ENCODE measurements at places on chromosomes 2 and 18.

- no peak for DNase-seq
Measured at GRCh38 chr2:24163601-24164000, 11.3 kb upstream of the FAM228A start.

- DNase-seq: no peak
Measured at GRCh38 chr2:196718419-196719109, 79.0 kb downstream of the CCDC150 start.

DNA sequence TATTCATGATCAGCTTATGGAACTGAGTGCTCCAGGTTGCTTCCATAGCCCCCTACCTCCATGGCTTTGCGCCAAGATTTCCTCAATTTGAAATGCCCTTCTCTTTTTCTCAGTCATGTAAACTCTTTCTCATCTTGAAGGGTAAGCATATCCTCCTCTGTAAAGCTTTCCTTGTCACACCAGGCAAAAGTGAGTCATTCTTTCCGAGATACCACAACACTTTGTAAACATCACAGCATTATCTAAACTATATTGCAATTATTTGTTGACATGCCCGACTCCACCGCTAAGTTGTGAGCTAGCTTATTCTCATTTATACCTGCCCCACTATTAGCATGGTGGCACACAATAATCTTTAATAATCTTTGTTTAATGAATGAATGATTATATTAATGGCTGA is 419.5 kb upstream of the CHST9 start:
- no peak for DNase-seq

GRCh38 chr2:130377491-130377890 is 21.6 kb downstream of the PTPN18 start:
- DNase-seq: no peak

DNA sequence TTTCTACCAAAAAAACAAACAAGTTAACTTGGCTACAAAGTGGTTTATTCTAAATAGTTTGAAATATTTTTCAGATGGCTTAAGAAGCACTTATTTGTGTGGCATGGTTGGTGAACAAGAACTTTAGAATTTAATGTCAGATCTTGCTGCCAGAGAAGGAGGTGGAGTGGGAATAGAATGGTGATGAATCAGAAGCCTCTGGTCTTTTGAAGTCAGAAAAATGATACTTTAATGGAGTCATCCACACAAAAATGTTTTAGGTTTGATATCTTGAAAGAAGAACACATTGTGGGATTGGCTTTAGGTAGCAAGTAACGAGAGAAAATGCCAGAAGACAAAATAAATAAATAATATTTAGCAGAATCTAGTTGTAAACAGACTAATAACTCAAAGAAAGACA is 243.1 kb upstream of the FANCL start:
- no peak for DNase-seq

DNA sequence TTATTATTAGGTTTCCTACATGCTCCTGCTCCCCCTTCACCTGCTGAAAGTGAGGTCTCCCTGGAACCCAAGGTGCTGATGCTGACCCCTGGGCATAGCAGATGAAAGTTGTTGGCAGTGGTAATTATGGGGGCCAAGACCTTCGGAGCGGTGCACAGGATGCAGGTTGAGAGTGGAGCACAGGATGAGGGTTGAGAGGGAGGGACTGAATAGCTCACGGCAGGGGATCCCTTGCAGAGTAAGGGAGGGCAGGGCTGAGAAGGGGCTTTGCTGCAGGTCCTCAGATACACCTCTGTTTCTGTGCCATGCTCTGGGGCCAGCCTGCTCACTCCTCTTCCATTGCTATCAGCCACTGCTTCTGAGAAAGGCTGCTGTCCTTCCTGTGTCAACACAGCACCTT is 163.3 kb downstream of the FHOD3 start:
- no peak for DNase-seq

DNA sequence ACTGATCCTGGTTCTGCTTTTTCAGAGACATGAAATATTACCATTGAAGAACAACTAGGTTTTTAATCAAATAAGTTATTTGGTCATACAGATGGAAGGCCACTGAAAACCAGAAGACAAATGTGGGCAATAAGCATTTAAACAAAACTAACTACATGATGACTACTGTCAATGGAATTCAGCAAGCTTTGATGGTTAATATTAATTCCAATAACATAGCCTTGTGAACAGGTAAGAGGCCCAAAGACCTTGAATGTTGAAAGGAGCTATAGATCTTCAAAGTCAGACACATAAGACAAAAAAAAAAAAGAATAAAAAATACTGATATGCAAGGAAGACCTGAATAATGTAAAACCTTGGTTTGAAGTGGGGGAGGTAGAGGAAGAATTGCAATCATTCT is 1955.6 kb upstream of the CELF4 start:
- no peak for DNase-seq

GRCh38 chr2:19837235-19837766 is 64.5 kb downstream of the TTC32 start:
- DNase-seq: no peak

DNA sequence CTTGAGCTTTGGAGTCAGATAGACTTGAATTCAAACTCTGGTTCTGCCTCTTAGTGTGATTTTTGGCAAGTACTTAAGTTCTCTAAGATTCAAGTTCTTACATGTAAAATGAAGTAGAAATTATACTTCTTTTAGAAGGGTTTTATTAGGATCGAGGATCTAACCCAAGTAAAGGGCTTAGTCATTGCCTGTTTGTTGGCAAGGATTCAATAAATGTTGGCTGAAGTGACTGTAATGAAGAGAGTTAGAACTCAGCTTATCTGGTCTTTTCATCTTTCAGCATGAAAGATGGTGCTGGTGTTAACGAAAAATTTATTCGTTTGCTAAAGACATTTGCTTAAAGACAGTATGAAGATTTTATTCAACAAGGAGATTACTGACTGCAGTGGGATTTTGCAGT is 315.9 kb upstream of the THUMPD2 start:
- no peak for DNase-seq

GRCh38 chr2:167592441-167592840 is 655.0 kb downstream of the STK39 start:
- no peak for DNase-seq

DNA sequence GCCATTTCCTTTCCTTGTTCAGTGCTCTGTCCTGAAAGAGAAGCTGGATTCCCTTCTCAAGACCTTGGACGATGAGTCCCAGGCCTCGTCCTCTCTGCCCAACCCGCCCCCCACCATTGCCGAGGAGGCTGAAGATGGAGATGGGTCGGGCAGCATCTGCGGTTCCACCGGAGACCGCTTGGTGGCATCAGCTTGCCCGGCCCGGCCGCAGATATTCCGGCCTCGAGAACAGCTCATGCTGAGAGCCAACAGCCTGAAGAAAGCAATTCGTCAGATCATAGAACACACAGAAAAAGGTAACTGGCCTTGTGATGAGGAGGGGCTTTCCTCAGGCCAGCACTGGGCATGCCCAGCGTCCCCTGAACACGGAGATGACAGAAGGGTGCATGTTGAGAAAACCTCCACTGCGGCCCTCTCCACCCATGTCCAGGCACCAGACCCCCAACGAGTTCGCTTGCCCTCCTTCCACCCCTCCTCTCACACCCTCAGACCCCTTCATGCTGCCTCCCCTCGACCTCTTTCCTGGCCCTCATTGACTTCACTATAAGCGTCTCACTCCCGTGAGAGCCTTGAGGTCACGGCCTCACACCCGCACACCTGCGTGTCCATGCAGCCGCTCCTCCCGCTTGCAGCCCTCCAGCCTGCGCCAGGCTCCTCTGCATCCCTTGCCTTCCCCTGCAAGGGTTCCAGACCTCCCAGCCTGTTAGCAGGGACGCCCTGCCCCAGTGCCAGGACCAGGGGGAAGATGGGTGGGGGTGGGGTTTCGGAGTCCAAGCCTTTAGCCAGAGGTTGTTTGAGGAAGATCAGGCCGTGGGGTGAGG is 95.0 kb downstream of the DGKD start:
- no peak for DNase-seq

DNA sequence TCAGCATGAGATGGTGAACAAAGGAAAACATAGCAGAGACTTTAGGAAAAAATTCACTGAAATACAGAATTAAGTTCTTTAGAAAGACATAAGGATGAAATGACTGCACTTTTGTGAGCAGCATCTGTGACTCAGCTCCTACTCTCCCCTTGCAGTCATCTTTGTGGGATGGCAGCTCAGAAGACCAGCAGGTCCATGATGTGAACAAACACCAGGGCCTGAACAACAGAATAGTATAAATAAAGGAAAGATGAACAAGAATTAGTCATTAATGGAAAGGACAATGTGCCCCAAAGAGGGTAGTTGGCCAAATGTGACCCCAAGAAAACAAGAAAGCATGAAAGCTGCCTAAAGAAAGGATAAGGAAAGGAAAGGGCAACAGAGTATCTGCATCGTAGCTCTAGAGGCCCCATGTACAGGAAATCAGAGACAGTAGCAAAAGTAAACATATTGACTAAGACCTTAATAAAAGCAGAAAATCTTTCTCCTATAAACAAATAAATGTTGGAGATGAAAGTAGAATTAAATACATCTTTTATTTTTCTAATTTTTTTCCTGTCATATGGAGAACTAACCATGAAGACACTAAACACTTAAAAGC is 318.0 kb downstream of the ZEB2 start:
- DNase-seq: no peak

- DNase-seq: no peak
Measured at GRCh38 chr2:13091455-13091854, 374.7 kb downstream of the TRIB2 start.

DNA sequence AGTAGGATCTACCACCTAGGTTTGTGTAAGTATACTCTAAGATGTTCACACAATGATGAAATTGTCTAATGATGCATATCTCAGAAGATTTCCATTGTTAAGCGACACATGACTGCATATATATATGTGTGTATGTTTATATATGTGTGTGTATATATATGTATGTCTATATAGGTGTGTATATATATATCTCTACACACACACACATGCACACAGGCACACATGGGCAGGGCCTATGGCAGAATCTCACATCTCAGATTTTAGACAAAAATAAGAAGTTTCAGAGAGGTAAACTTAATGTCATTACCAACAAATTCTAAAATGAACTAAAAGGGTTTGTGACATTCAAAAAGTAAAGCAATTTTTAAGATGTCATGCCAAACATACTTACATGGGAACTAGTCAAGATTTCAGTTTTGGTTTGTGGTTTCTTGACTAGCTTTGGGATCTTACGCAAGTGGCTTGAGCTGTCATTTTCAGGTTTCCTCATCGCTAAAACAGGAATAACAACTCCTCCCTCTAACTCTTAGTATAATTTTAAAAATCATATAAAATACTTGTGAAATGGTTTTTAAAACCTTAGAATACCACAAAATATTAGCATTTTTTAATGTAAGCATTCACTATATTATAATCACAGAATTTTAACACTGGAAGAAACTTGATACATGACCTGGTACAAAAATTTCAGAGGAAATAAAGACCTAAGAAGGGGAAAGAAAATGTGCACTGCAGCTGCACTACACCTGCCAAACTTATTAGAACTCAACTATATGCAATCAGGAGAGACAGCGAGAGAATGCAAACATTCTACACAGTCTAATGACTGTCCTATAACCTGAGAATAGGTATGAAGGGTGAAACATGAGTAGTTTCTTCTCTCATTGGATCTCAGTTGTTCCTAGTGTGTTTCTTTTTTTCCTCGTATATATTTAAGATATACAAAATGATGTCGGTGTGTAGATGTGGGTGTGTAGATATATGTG is 75.7 kb downstream of the TTC21B start:
- DNase-seq: peak; percentile 24

DNA sequence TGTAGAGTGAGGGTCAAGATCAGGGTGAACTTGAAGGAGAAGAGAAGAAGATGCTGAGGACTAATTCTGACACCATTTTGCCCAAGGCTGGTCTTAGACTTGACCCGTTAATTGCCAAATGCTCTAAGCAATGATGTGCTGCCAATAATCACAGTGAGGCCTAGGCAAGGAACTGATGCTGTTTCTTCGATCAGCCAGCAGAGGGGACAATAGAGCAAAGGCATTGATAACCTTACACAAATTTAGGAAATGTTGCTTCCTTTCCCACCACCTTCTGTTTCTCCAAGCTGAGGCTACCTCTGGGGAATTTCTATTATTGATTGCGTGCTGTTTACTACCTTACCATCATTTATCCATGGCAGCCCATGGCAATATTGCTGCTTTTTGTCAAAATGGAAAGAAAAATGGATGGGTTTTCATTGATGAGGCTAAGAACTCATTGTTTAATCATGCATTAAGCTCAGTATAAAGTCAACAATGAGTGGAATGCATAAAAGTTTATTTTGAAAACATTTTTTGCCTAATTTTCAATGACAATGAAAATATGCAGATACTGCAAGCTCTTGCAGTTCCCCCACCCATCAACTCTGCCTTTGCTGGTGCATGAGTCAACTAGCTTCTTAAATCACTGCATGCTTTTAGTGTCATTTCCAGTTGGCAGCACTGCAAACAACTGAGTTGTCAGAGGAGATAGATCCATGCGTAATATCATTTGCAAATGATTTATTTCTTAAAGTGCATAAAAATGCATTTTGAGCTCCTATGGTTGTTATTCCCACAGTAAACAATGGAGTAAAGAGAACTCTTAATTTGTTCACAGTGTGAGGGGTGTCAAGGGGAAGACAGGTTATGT is 116.4 kb upstream of the NYAP2 start:
- no peak for DNase-seq

- DNase-seq: no peak
Measured at GRCh38 chr18:9019135-9019534, 83.4 kb upstream of the NDUFV2 start.

- DNase-seq: no peak
Measured at GRCh38 chr2:24659862-24660261, 133.3 kb downstream of the PTRHD1 start.

GRCh38 chr2:82411071-82411470 is 2048.0 kb downstream of the SUCLG1 start:
- no peak for DNase-seq

DNA sequence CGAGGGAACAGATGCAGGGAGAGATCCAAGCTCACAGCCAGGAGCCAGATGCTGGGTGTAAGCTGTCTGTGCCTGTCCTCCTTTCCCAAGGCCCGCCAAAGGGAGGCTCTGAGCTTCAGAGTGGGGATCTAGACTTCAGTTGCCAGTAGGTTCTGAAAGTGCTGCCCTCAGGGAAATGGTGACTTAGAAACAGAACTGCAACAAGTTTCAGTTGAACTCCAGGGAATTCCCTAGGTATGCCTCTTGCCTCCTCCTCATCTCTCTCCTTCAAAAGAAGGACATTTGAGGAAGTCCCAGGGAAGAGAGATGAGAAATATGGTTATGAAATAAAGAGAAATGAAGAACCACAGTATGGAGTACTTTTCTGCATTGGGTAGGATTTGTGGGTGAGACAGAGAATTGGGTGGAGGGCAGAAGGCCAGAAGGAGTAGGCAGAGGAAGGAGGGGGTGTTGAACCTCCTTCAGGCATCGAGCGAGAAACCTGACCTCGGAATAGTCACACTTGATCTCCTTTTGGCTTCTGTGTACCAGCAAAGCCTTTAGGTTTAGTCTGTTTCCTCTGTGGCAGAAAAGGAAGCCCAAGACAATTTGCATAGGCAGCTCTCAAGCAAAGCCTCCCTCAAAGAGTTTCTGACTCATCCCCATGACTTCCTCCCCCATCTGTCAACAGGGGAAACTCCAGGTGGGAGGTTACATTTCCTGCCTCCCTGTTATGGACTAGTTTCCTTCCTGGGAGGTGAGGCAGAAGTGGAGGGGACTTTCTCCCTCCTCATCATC is 45.7 kb downstream of the QPCT start:
- peak; percentile 82 for DNase-seq
